T-helper 2 cell (primary cell): ENCODE measurements at places on chromosomes 12 and 14.

- no peak for DNase-seq
Observed at GRCh38 chr12:54991161-54991990, 6.8 kb upstream of the TESPA1 start.

DNA sequence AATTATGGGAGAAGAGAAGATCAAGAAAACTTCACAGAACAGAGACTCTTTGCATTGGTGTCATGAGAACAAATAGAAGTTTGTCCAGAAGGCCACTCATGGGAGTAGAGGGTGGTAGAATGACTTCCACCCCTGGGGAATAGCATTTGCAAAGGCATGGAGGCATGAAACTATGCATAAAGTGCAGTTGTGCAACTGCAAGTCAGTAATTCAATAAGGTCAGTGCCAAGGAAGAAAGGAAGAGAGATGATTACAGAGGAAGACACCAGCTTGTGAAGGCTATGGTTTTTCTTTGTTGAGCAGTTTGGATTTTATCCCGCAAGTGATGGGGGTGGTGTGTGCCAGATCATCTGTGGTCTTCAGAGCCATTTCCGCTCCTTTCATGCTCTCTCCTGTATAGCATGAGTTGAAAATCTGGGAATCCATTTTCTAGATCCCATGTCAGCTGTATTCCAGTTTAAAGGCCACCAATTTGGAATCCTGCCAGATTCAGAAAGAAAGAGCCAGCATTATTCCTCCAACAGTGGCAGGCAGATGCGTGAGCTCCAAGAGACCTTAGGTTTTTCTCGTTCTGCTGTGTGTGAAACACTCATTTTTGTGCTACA is 67.6 kb upstream of the GRIN2B start:
- no peak for DNase-seq

GRCh38 chr14:55448141-55448614 is 7.8 kb upstream of the TBPL2 start:
- no peak for DNase-seq

DNA sequence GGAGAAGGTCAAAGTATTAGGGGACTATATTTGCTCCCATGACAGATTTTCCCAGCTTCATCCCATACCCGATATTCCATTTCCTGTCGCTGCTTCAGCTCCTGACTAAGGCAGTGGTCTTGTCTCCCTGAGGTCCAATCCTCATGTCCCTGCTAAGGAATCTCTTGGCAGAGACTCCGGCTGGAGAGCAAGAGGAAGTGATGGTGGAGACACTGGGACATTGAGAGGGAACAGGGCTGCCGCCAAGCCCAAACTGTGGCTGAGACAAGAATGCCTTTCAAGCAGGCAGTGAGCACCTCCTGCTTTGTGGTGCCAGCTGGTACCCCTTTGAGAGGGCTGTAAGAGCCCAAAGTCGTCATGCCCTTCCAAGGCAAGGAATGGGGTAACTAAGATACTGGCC is 5.5 kb downstream of the SP7 start:
- no peak for DNase-seq

GRCh38 chr14:82113710-82114109 is 580.1 kb upstream of the SEL1L start:
- no peak for DNase-seq

DNA sequence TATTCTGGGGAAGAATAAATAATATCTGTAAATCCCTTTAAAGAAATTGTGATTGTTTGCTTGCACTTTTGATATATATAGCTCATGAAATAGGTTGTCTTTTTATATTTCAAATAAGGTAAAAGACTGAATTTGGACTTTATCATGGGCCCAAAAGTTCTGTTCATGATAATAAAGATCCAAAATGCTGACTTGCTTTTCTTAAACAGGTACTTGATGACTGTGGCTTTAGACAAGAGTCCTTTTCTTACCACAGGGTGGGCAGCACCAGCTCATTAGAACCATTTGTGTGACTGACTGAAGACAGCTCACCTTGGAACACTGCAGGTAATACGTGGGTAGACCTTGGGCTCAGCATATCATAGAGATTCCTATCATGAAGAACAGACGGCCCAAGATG is 432.6 kb downstream of the ETNK1 start:
- no peak for DNase-seq

- DNase-seq, result no peak
Observed at GRCh38 chr14:21723431-21724045, 49.9 kb upstream of the OR4E1 start.

DNA sequence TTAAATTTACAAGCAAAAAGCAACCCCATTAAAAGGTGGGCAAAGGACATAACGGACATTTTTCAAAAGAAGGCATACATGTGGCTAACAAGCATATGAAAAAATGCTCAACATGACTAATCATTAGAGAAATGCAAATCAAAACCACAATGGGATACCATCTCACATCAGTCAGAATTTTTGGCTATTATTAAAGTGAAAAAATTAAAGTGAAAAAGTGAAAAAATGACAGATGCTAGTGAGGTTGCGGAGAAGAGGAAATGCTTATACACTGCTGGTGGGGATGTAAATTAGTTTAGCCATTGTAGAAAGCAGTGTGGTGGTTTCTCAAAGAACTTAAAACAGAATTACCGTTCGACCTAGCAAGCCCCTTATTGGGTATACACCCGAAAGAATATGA is 7.9 kb downstream of the OTOGL start:
- DNase-seq, result no peak

- no peak for DNase-seq
Observed at GRCh38 chr14:100914597-100915021, 11.1 kb upstream of the RTL1 start.

DNA sequence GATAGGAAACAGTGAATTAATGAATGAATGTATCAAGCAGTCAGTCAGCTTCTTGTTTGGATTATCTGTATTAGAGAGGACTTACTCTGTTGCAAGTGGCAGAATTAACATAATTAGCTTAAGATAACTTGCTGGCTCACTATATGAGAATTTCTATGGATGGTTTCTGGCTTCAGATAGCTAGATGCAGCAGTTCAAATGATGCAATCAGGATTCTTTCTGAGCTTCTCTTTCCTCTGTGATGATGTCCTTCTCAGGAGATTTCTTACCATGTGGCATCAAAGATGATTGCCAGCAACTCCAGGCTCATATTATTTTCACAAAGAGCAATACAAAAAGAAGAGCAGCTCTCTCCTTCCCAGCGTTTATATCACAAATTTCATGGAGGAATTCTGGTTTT is 30.7 kb downstream of the FRMD6 start:
- no peak for DNase-seq

DNA sequence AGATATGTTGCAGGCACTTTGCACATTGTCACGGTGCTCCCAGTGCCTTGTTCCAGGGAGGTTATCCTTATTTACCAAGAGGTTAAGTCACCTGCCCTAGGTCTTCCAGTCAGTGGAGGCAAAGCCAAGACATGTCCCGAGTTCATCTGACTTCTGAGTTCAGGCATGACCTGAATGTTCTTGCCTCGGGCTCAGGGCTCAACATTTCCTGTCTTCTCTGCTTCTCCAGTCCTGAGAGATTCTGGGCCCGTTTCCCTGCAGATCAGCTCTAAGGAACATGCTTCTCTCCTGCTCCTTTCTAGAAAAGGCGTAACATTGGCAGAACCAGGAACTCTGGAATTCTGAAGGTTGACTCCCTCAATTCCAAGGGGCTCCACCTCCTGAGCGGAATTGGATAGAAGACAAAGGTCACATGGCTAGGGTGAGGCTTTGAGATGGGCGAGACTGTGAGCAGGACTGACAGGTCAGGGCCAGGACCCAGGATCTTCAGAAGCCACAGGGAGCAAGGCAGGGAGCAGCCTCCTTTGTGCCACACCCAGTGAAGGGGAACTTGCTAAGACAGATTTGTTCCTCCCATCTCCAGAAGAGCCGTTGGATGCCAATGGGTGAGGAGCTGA is 19.9 kb downstream of the BDKRB2 start:
- no peak for DNase-seq
